ENCODE measurements at places on chromosomes 16 and 17.
A peak's percentile ranks its signal among the peaks of the same experiment; 100 is the strongest.

DNA sequence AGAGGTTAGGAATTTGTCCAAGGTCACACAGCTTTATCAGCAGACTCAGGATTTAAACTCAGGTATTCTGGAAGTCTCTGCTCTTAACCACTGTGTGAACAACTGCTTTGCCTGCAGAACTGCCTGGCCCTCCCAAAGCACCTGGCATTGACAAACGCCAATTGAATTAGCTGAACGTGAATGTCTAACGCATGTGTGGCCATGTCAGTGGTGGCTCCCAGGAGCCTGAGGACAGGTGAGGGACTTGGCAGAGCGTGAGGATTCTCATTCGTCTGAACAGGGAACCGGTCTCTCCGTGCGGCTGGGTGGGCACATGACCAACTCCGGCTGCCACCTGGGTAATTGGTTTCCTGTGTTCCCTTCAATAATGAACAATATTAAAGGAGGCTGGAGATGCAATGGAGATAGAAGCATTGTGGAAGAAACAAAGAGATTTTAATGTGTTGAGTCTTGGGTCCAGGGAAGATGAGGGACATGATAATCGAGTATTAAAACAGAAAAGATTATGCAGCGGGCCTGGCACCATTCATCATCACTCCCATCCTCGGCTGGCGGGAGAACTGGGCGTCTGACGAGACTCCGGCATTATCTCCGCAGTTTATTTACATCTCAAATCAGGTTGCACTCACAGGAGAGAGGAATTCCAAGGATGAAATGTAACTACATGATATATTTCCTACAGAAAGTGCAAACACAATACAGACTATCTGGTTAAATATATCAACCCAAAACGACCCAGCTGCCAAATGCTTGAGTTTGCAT lies 113.5 kb downstream of the NPIPB5 start:
- DNase-seq: no peak

- DNase-seq: no peak
These were observed 30.9 kb downstream of the DCAKD start for GRCh38 chr17:45020354-45021138.

DNA sequence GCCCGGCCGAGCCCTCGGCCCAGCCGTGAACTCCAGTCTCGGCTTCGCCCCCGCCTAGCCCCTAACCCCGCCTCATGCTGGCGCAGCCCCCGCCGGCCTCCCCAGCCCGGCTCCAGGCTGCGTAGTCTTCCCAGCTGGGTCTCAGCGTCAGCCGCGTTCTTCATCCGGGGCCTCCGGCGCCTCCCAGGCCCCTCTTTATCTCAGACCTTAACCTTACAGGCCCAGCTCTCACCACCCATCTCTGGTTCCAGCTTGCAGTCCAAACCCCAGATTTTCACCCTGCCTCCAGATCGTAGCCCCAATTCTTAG lies at the start of gene PROCA1:
PROCA1 (minus strand) TSS at position 166 of the 309 bp plus-strand sequence. CDS start 228 bp downstream, outside the sequence.
- no peak for DNase-seq

- DNase-seq: no peak
These were observed 6.3 kb downstream of the TPPP3 start for GRCh38 chr16:67386861-67387455.

DNA sequence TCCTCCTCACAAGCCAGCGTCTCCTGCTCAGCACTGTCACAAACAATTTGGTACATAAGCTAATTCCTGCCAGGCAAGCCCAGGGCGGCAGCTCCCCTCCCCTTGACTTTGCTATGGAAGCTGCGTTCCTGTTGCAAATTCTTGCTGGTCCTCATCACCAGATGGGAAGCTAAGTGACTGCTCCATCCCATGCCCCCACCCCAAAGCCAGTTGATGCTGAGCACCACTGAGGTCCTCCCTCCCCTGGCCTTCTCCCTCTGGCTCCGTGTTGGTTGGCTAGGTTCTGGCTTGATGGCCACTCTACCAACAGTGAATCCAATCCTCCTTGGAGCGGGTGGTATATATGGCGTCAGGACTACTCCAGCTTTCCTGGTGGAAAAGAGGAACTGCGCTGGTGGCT lies 34.4 kb downstream of the PIPOX start:
- DNase-seq: no peak

DNA sequence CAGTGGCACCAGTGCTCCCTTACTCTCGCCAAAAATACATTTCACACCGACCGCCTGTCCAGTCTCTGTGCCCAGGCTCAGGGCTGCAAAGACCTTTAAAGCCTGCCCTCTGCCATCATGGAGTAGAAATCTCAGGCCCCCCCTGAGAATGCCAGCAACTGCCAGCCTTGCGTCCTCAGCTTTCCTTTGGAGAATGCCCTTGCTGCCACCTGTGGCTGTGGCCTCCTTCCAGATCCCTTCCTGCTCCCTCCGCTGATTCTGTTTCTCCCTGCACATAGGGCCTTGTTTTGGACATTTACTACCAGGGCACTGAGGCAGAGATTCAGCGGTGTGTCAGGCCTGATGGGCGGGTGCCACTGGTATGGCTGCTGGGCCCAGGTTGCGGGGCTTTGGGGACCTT lies 13.2 kb downstream of the FCSK start:
- no peak for DNase-seq

DNA sequence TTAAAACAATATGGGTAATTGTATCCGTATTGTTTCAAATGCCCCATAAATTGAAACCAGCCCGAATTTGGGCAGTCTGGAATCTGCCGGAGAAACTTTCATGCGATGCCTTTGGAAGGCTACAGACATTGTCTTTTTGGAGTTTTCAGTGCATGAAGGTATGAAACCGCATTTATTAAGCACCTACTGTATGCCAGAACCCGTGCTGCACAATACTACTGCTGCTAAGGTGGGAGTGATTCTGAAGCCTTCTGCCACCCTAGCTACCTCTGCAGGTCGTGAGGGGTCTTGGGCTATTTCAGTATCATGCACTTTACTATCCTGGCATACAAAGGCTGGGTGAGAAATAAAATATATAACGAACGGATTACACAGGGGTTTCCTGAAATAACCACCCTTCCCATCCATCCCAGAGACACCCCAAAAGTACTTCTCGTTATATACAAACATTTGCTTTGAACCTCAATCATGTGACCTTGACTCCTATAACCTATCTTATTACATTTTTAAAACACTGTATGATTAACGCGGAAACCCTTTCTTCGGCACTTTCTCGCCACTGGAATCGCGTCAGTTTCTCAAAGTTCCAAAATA lies 1.0 kb upstream of the MSI2 start:
- DNase-seq: no peak

- DNase-seq: no peak
These were observed 18.2 kb upstream of the GAA start for GRCh38 chr17:80083136-80083661.

GRCh38 chr16:26161461-26162180 lies 469.9 kb downstream of the HS3ST4 start:
- no peak for DNase-seq

GRCh38 chr17:41185001-41185400 lies 290 bp upstream of the KRTAP4-1 start:
- no peak for DNase-seq

GRCh38 chr16:2485811-2486507 lies 11.0 kb downstream of the TBC1D24 start:
- no peak for DNase-seq

DNA sequence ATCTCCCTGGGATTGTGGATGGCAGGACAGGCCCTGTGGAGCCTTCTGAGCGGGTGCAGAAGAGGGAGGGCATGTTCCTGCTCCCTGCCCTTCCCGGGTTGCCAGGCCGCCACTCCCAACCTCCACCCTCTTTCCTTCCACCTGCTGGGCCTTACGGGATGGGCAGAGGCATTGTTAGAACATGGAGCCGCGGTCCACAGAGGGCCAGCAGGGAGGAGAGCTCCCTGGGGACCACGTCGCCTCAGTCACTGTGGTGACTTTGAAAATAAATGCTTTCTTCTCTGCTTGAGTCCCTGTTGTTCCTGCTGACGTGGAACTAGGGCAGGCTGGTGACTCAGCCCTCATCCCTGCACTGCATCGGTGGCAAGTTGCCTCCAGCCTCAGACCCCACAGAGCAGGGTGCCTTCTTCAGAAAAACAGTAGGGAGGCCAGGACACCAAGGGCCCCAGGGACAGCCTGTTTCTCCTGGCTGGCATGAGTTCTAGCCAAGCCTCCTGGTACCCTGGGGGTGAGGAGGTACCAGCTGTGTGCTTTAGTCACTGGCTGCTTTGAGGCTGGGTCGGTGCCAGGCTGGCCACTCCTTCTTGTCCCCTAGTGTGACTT lies 224.9 kb downstream of the SEC14L1 start:
- DNase-seq: peak; percentile 86

DNA sequence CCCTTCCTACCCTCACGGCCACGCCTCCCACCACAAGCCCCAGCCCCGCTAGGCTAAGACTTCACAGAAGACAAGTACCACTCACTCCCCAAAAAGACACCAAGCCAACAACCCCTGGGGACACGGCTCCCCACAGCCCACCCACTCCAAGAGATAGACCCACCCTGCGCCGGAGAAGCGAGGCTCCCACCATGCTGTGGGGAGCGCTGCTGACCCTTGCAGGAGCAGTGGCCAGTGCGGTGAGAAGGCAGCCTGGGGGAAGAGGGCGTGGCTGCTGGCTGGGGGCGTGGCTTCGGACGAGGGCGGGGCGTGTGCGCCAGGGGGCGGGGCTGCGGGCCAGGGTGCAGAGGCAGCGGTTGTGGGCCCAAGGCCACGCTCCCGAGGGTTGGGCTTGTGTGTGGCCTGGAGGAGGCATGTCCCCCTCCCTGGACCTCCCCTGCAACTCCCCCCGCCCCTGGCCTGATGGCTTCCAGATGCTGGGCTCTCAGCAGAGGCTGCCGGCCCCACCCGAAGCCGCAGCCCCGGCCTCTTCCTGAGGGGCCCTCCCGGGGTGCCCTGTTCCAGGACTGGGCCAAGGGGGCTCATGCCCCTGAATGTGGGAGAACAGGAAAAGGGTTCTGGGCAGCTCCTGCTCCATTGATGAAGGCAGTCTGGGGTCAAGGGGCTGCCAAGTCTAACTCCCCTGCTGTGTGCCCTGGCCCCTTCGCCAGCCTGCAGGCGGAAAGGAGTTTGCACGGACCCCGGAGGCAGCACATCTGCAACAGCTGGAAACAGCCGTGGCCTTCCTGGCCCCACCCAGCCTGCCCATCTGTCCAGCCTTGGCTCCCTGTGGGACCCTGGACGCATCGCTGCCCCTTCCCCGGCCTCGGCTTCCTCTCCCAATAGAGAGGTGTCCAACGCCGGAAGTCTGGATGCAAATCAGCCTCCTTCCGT lies 9.1 kb downstream of the TFAP4 start:
- peak; percentile 44 for DNase-seq

GRCh38 chr17:15303851-15304250 lies 37.5 kb downstream of the TEKT3 start:
- peak; percentile 9 for DNase-seq

DNA sequence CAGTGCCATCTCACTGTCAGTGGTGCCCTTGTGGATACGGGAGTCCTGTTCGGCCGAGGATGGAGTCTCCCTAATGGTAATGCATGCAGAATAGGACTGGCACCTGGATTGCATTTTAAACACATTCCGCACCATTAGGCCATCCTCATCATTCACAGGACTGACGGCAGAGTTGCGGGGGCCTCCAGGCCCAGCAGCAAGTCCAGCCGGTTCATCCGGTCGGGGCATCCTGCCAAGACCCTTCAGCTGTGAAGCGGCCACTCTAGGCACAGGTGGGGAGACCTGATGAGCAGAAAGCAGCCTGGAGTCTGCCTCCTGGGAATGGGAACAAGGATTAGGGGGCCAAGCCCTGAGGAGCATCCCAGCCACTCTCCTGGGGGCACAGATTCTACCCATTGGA lies 90.3 kb upstream of the XYLT1 start:
- DNase-seq: no peak

DNA sequence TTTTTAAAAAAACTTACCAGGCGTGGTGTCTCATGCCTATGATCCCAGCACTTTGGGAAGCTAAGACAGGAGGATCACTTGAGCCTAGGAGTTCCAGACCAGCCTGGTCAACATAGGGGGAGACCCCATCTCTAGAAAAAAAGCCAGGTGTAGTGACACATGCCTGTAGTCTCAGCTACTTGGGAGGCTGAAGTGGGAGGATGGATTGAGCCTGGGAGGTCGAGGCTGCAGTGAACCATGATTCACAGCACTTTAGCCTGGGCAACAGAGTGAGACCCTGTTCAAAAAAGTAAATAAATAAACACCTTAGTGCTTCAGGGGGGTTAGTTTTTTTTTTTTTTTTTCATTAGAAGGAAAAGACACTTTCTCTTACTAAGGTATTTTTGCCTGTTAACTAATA lies 58.9 kb upstream of the LRRC37A3 start:
- no peak for DNase-seq

GRCh38 chr17:78019976-78020716 lies 61.6 kb downstream of the TNRC6C start:
- DNase-seq: no peak

DNA sequence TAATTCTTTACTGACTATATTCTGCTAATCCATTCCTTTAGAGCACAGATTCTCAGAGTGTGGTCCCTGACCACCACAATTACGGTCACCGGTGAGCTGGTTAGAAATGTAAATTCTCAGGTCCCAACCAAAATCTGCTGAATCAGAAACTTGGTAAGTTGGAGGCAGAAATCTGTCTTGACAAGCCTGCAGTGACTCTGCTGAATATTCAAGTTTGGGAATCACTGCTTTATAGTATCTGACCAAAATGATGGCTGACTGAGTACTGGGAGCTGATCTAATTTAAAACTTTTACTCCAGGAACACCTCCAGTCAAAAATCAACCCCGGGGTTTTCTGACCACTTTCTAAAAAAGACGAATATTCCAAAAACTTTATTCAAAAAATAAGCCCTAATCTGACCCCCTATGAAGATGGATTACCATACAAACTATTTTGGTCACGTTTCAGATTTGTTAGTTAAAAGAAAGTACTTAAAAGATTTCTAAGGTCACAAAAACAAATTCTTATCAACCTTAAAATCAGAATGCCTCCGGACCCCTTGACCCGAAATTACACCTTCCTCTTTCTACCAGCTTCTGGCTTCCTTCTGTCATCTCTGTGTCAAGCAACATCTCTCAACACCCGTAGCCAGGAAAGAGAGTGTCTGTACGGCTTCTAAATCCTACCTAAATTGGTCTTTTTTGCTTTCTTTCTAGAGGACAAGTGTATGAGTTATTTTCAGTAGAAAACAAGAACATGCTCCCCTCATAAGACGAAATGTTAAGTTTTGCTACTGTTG lies 38.6 kb downstream of the CREBBP start:
- no peak for DNase-seq

DNA sequence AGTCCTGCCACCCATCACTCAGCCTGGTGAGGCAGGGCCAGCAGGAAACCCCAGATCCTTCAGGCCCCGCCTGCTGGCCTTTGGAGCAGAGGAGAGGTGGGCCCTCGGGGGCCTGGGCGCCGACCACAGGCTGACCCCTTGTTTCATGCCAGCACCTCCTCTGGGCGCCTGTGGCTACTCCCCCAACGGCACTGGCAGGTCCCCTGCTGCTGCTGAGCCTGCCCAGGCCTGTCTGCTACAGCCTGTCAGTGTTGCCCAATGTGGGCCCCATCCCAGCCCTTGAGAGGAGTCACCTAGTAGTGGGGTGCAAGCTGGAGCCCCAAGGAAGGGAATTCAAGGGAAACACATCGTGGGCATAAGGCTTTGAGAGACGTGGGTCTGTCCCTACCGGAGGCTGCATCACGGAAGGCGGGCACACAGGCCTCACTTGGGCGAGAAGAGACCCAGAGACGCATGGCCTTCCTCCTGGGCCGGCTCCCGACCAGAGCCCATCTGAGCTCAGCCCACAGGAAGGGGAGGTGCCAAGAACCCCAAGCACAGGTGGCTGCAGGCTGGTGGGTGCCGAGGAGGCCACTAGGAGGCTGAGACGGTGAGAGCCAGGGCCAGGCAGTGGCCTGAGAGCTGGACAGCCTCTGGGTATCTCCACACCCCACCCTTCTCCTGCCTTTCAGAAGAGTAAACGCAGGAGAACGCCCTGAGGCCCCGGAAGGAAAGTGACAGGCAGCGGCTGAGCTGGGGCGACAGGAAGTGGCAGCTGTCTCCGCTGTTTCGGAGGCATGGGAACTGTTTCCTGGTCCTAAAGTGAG lies 8.0 kb upstream of the FASN start:
- peak; percentile 93 for DNase-seq
